ENCODE measurements at places on chromosomes 3 and 15. TPM values are rescaled to one million over a fixed set of nuclear protein-coding genes. Genes with fewer than 3 reads are reported as not detected.

DNA sequence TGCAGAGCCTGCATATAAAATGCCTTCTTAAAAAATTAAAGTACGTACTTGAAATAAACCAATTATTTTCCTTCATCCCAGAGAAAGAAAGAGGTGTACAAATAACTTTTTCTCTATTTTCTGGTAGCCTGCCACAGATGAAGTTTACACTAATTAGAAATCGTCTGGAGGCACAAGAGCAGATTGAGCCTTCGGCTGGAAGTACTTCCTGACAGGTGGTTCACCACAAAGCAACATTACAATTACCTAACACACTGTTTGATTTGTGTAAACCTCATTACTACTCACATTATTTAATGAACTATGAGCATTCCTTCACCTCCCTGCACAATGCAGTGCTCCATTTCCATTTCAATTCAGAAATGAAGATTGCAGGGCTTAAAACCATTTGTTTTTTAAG, 856.1 kb downstream of the SI start:
- no peaks in the 10 kb centered on the region for H3K4me1 ChIP-seq
- no peak overlapping the region for H3K4me3 ChIP-seq
- no peak for DNase-seq
- no peaks in the 10 kb centered on the region for H3K27me3 ChIP-seq
- no peaks in the 10 kb centered on the region for H3K36me3 ChIP-seq

Gene SIDT1
- total RNA-seq: not detected

Gene MOBP
- total RNA-seq: not detected

DNA sequence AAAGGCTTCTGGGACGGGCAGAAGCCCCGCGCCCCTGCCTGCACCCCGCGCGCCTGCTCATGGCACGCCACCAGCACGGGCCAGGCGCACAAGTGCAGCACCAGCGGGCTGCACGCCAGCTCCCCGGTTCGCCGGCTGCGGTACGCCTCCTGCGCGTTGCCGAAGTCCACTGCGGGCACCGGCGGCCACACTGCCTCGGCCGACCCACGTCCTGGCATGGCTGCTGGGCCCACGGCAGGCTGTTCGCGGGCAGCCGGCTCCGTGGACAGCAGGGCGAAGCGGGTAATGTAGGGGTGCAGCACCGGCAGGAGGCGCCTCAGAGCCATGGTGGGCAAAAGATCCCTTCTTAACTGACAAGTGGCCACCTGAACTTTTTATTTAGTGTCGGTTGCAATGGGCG, 34.8 kb downstream of the MCCC1 start:
- peaks cover 15% of the 10 kb centered on the region for H3K36me3 ChIP-seq
- DNase-seq: no peak
- H3K4me1 ChIP-seq: no peaks in the 10 kb centered on the region
- no peak overlapping the region for H3K4me3 ChIP-seq
- H3K27me3 ChIP-seq: no peaks in the 10 kb centered on the region

GRCh38 chr15:92117261-92117731, 263.8 kb downstream of the SLCO3A1 start:
- no peak overlapping the region for H3K27ac ChIP-seq
- peaks cover 12% of the 10 kb centered on the region for H3K27me3 ChIP-seq
- no peak overlapping the region for H3K4me3 ChIP-seq
- DNase-seq: no peak
- H3K4me1 ChIP-seq: no peaks in the 10 kb centered on the region

All from SJSA1 (cell line).